ENCODE measurements at places on chromosomes 5 and 9.

- DNase-seq = no peak
These were observed 232.9 kb downstream of the NFIB start for GRCh38 chr9:14080959-14081542.

DNA sequence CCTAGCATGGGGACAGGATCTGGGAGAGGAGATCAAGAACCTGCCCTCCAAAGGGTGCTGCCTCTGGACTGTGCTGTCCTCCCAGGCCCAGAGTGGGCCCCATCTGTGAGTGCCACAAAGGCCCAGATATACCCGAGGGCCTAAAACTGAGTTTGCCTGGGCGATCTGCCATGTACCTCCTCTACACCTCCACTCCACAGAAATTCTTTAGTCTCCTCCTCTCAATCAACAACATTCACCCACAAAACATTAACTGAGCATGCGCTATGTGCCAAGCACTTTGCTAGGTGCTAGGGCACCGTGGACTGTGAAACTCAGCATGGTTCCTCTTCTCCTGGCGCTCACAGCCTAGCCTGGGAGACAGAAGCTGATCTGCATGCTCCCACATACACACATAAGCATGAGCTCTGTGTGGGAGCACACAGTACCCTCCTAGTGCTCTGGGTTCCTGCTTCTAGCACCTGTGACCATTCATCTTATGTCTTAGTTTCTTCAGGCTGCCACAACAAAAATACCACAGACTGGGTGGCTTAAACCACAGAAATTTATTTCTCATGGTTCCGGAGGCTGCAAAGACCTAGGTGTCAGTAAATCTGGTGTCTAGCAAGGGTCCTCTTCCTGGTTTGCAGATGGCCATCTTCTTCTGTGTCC is 82.0 kb upstream of the FSTL4 start:
- no peak for DNase-seq

- DNase-seq = no peak
These were observed 63.2 kb downstream of the CFAP90 start for GRCh38 chr5:7787770-7788169.

- no peak for DNase-seq
These were observed 70.1 kb upstream of the RAPGEF1 start for GRCh38 chr9:131809941-131810344.

GRCh38 chr9:36401164-36401740 is 1.2 kb upstream of the RNF38 start:
- no peak for DNase-seq

- no peak for DNase-seq
These were observed 524.5 kb upstream of the CLINT1 start for GRCh38 chr5:158383486-158383885.

DNA sequence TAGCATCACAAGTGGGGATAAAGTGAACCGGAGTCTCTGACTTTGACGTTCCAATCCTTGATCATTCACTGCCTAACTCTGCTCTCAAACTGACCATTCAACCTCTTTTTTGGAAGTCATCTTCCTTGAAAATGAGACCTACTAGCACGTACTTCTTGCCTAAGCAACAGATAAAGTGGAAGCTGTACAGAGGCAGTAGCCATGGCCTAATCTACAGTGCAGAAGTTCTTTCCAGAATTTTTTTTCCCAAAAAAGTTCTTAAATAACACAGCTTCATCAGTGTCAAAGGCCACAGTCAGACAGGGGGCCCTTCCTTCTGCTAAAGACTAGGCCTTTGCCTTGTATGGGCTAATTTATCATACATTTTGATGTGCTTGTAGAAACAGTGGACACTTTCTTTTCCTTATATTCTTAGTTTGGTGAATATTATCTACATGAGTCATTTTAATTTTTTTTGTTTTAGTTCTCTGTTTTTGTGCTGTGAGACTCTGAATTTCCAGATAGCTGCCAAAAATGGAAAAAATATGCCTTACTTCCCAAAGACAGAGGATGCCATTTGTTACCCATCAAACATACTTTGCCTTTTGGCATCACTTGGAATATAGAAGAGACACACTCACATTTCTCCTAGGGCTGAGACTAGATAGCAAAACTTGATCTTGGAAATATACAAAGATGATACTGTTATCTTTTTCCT is 96.3 kb upstream of the VCAN start:
- DNase-seq = no peak

DNA sequence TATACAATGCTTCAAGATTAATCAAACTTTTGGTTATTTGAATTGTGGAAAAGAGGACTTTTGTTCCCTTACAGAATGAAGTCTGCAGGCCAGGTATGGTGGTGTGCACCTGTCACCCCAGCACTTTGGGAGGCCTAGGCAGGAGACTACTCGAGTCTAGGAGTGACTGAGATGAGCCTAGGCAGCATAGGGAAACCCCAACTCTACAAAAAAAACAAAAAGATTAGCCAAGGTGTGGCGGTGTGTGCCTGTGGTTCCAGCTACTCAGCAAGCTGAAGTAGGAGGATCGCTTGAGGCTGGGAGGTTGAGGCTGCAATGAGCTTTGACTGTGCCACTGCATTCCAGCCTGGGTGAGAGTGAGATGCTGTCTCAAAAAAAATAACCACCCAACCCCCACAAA is 9.3 kb downstream of the CCNH start:
- no peak for DNase-seq

DNA sequence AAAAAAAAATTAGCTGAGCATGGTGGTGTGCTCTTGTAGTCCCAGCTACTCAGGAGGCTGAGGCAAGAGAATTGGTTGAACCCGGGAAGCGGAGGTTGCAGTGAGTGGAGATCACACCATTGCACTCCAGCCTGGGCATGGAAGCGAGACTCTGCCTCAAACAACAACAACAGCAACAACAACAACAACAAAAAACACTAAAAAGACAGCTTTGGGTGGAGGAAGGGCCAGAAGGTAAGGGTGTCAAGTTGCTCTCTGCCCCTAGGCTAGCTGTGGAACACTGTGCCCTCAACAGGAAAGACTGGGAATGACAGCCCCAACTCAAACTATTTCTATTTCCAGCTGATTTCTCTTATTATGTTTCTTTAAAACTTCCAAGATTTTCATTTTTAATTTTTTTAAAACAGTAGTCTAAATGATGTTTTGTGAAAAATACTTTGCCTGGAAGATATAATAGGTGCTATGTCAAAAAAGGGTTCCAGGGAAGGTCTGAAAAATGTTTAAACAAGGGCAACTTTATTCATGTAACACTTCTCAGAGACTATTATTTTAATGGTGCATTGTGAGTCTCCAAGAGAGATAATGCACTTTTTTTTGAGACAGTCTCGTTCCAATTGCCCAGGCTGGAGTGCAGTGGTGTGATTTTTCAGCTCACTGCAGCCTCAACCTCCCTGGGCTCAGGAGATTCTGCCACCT is 29.9 kb downstream of the CLINT1 start:
- DNase-seq = no peak

DNA sequence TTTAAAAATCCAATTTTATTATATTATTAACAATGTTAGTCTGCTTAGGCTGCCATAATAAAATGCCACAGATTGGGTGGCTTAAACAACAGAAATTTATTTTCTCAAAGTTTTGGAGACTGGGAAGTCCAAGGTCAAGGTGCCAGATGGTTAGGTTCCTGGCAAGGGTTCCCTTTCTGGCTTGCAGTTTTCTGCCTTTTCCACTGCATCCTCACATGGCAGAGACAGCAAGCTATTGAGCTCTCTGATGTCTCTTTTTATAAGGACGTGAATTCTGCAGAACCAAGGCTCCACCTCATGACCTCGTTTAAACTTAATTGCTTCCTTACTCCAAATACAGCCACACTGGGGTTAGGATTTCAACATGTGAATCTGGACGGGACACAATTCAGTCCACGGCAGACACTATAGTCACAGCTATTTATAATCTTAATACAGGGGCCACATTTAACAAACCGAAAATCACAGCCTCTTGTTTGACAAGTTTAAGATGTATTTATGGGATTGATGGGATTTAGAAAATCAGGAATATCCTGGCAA is 174.9 kb upstream of the PUM3 start:
- DNase-seq = no peak

GRCh38 chr5:149420545-149421371 is 41.7 kb upstream of the IL17B start:
- DNase-seq = no peak

DNA sequence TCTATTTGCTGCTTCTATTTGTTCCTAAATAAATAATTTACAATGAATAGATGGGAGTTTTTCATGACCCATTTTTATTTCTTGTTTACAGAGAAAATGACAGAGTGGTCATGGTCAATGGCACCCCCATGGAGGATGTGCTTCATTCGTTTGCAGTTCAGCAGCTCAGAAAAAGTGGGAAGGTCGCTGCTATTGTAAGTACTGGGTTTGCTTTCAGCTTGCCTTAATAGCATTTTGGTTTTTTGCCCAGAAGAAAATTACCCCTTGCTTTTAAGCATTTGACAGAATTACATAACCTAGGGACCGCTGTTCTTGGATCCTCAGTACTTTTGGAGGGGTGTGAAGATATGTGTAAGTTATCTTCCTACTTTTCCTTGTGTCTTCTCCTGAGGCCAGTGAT is 44.1 kb downstream of the TJP2 start:
- DNase-seq = no peak

GRCh38 chr5:180018347-180019060 is 53.1 kb downstream of the RNF130 start:
- DNase-seq = no peak

GRCh38 chr5:154097031-154097430 is 58.3 kb downstream of the MFAP3 start:
- DNase-seq = no peak

- DNase-seq = no peak
These were observed 8.2 kb downstream of the NR2F1-AS1 start for GRCh38 chr5:93572608-93573353.

DNA sequence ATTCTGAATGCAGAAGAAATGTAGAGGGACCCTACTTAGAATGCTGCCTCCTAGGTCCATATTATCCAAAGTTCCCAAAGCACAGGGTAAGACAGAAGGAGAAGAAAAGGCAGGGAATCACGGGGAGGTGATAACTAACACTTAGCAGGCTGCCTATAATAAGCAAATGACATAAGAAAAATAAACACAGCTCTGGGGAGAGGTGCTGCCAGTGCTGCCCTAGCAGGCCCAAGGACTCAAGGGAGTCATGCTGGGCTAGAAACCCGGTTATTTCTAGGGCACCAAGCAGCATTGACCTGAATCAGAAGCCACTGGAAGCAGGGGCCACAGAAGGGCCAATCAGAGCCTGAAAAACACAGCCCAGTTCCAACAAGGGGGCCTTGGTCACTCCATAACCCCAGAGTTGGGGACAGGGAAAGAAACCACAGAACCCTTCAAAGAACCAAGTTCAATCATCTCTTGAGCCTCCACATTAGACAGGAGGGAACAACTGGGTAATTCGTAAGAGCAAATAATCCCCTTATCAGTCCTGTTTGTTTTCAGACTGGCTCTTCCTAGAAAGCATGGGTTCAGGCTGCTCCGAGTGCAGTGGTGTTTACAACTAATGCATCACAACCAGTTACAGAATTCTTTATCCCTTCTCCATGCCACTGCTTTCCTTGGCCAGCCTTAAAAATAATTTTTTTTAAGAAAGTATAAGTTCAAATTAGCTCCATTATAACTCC is 24.0 kb downstream of the NRG2 start:
- no peak for DNase-seq

GRCh38 chr9:127490535-127491230 is 39.4 kb downstream of the LRSAM1 start:
- DNase-seq = no peak

DNA sequence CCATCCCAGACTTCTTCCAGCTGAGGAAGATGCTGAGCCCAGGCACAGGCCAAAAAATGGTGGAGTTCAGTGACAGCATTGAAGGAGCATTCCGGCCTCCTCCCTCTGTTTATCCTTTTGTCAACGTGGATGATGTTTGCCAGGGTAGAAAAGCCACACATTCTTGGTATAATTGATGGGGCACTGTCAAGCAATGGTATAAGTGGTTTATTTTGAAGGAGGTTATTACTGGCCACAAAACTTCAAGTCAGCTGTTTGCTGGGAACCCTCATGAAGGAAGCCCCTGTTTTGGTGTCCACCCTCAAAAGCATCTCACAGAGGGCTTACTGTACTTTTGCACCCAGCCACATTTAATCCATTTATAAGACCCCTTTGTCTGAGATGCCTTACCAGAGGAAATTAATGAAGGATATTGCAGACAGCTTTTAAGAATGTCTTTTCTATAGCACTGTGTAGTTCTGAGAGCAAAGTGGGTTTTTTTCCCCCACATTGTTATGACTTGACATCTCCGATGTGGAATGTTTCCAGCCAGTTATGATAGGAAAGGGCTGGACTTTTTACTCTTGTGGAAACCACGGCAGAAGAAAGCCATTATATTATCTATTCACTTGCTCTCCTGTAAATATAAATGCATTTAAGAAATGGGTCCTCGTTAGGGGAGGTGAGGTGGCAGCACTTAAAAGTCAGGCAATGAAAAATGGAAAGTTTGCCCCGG is 95.5 kb upstream of the SPATA31D4 start:
- DNase-seq = no peak

- DNase-seq = no peak
These were observed 557.9 kb downstream of the CTNND2 start for GRCh38 chr5:11346336-11346735.

GRCh38 chr5:38677636-38678035 is 121.2 kb upstream of the LIFR start:
- no peak for DNase-seq

DNA sequence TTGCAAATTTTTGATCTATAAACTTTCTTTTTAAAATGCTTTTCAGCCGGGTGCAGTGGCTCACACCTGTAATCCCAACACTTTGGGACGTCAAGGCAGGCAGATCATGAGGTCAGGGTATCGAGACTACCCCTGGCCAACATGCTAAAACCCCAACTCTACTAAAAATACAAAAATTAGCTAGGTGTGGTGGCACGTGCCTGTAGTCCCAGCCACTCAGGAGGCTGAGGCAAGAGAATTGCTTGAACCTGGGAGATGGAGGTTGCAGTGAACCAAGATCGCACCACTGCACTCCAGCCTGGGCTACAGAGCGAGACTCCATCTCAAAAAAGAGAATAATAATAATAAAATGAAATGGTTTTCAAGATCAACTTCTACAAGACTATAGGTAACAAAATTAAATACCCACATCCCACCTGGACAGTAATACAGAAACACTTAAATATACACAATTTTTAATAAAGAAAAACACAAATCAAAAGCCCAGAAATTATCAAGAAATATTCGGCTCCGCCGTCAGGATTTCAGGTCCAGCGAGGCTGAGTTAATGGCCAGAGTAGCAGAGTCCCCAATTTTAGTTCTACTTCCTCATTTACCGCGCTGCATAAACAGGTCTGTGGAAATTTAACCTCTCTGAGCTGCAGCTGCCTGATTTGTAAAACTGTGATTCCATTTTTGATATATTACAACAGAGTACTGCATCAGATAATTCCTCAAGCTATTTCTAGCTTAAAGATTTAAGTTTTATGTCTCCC is 4.0 kb downstream of the TUT7 start:
- DNase-seq = no peak

GRCh38 chr9:77738932-77739331 is 90.8 kb upstream of the GNA14 start:
- DNase-seq = no peak

DNA sequence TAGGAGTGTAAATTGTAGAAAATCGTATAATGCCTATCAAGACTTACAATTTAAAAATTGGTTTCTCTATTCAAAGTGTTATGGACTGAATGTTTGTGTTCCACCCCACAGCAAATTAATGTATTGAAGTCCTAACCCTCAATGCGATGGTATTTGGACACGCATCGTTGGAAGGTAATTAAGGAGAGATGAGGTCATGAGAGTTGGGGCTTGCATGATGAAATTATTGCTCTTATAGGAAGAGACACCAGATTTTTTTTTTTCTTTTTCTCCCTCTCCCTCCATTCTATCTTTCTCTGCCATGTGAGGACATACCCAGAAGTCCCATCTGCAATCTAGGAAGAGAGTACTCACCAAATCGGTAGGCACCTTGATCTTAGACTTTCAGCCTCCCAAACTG is 189.2 kb downstream of the MAN2A1 start:
- no peak for DNase-seq

GRCh38 chr5:56190497-56190896 is 42.6 kb downstream of the ANKRD55 start:
- no peak for DNase-seq

Data from cardiac septum (tissue), 1 donor.